ENCODE measurements at places on chromosomes 6 and 20.
A peak's percentile ranks its signal among the peaks of the same experiment; 100 is the strongest.

DNA sequence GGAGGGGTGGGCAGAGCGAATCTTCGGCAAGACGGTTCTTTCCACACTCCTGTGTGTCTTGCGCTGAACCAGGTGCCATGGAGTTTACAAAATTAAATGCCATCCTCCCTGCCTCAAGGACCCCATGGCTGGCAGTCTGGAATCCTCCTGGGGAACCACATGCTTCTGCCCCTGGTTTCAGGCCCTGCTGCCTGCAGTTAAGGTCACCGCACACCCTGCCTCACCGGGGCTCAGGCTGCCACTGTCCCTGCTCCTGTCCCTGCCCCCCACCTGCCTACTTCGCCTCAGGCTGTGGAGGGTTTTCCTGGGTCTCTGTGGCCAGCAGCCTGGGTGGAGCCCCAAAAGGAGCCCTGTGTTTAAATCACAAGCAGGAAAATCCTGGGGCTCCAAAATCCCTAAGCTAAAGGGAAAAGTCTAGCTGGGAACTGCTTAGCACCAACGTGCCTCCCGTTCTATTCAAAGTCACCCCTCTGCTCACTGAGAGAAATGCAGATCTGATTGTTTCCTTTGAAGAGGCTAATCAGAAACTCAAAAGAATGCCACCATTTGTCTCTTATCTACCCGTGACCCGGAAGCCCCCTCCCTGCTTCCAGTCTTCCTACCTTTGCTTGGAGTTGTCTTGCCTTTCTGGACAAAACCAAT is 10.6 kb upstream of the TTLL2 start:
- no peak for DNase-seq

DNA sequence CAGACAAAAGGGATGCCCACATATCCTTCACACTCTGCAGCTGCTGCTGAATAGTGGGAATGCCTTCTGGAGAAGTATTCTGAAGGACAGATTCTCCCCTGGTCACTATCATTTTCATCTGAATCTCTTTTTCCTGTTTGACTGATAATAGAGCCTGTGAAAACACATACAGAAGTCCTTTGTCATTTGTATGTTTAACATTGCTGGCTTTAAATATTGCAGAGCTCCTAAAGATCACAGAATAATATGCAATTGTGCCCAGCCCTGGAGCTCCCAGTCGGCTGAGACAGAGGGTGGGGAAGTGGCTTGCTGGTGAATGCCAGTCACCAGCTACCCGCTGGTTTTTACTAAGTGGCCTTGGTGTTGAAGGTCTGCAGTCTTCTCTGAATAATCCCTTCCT is 272.3 kb downstream of the SYNE1 start:
- DNase-seq = no peak

- no peak for DNase-seq
Observed at GRCh38 chr6:91781946-91782345, 1195.1 kb upstream of the MAP3K7 start.

DNA sequence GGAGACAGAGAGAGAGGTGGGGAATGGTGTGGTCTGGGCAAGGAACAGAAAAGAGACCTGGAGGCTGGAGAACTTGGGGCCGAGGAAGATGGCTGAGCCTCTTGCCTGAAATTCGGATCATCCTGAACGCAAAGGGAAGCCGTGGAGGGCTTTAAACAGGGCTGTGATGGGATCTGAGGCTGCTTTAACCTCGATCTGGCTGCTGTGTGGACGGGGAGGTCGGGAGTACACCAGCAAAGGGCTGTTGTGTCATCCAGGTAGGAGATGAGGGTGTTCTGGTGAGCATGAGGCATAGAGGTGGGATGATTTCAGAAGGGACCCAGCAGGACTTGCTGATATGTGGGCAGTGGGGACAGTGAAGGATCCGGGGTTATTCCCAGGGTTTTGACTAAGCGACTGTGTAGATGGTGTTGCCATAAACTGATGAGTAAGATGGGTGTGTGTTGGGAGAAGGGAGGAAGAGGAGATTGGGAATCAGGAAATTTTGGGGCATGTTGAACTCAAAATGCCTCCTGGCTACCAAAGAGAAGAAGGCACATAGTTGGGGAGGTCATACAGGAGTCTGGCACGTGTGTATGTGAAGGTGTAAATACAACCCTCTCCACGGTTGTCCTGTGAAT is 158.5 kb downstream of the NFATC2 start:
- no peak for DNase-seq

DNA sequence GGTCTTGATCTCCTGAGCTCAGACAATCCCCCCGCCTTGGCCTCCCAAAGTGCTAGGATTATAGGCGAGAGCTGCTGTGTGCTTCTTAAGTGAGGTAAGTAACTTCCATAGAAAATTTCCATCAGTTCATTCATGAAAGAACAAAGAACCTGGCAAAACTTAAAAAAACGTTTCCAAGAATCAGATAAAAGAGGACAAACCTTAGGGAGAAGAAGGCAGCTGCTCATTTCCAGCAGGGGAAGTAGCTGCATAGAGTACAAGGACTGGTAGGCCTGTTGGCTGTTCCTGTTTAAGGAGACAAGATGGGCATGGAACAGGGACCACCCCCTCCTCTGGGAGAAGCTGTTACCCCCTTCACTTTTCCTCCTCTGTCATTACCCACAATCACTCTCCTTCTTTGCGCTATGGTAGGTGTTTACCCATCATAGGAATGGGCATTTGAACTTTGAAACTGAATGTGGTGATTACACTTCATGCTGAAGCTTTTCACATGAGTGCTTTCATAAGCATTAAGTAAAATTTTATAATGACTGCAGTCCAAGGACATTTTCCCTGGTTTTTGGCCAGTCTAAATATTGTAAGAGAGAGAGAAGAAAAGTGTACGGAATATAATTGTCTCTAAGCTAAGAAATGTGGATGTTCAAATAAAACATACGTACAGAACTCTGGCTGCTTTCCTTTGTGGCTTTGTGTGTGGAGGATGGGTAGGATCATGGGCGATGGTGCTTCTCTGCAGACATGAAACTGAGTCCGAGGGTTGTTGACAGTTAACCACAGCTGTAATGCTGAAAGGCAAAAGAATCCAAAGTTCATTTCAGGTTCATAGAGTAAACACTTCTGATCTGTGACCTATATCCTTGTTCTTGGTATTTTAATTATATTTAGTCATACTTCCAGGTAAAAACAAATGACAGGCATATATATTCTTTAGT is 56.4 kb downstream of the CCN2 start:
- DNase-seq = no peak

GRCh38 chr6:116444092-116444491 is 17.1 kb upstream of the CALHM6 start:
- peak; percentile 57 for DNase-seq

- no peak for DNase-seq
Observed at GRCh38 chr20:21286775-21287174, 16.4 kb upstream of the XRN2 start.

GRCh38 chr20:25100914-25101313 is 19.0 kb upstream of the VSX1 start:
- no peak for DNase-seq

DNA sequence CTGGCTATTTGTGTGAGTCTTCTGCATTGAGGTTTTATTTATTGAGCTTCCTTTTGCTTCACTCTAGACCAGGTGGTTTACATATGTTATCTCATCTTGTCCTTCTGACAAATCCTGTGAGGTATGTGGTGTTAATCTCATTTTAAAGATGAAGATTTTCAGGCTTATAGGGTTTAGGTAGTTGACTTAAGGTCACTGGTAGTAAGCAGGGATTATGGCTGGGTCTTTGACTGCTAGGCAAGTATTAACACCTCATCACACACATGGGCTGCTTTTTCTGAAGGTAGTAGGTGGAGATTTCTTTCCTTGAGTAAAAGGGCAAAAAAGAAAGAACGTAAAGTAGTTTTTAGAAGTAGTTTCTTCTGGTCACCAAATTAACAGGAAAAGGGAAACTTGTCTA is 72.6 kb downstream of the CDKAL1 start:
- no peak for DNase-seq

DNA sequence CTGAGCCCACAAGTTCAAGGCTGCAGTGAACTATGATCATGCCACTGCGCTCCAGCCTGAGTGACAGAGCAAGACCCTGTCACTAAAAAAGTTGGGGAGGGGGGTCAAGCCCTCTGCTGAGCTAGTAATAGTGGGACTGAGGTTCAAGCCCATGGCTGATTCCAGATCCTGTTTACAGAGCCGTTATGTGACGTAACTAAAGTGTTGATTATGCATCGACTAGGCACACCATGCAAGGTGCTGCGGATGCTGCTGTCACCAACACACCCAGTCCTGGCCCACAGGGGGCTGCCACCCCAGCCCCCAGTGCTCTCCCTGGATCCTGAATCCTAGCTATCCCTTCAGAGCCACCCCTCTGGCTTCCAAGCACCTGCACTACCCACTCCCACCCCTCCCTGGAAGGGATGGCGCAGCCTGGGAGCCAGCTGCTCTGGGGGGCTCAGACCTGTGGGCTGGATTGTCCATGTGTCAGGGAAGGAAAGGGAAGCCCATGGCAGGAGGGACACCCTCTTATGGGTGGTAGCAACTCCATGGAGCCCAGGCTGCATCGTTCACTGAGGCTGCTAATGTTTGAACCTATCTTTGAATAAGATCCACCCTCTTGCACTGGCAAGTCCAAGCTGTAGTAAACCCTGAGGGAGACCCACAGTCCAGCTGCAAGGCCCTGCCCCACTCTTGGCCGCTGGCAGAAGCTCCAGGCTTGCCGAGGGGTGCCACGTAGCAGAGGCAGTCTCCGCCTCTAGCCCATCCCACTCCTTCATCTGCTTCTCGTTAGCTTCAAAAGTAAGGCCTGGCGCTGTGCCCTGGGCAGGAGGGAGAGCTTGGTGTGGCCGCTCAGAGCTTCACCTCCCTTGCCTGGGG is 95.0 kb downstream of the SNX5 start:
- peak; percentile 97 for DNase-seq

DNA sequence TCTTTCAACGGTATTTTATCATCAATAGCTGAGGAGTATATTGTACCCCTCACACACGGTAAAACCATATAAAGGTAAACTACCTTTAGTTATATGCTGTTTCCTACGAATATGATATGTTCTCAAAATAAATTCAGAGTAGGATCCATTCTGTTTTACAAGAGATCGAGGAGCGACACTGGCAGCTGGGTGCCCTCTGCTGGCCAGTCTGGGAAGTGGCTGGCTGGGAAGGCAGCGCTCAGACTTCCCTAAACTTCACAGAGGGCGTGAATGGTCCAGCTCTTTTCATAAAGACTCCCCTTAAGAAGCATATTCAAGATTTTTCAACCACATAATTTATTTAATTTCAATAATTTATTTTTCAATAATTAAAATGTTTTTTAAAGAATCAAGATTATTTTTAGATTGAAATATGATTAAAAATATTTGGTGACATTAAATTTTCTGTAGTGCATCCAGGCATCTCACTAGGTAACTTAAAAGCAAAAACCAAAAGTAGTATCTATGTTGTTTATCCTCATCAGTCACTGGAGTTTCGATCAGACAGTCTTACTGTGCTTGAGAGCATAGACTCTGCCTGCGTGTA is 187.5 kb upstream of the PDE10A start:
- DNase-seq = peak; percentile 42

DNA sequence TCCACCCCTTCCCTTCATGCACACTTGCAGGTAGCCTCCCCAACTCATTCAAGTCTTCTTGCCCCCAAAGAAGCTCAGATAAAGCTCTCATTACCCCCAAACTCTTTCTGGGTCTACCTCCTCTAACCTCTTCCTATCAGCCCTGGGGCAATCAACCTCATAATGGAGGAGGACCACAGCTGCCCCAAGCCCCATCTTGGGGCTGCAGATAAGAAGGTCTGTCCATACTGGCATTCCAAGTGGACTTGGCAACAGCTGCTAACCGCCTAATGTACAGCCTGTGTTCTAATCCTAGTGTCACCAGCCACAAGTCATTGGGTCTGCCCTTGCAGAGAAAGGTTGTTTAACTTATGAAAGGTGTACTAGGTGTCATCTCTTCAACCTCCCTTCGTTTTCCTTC is 107.4 kb upstream of the ADGRF1 start:
- no peak for DNase-seq

All from fibroblast of skin of right biceps (primary cell).